Activated CD4-positive, alpha-beta T cell treated with anti-CD3 and anti-CD28 coated beads for 36 hours (primary cell): ENCODE measurements at places on chromosomes 7 and 10. TPM values are rescaled to one million over a fixed set of nuclear protein-coding genes. Genes with fewer than 3 reads are reported as not detected.

GRCh38 chr10:48632166-48632565, 27.3 kb upstream of the ARHGAP22 start:
- peaks cover 16% of the 10 kb centered on the region for H3K4me1 ChIP-seq
- no peak for DNase-seq
- H3K27me3 ChIP-seq: peaks cover 15% of the 10 kb centered on the region

GRCh38 chr10:24193330-24193729, 15.6 kb upstream of the KIAA1217 start:
- DNase-seq: no peak
- H3K27ac ChIP-seq: no peak overlapping the region
- H3K4me3 ChIP-seq: no peak overlapping the region
- H3K27me3 ChIP-seq: no peaks in the 10 kb centered on the region
- H3K36me3 ChIP-seq: no peaks in the 10 kb centered on the region

DNA sequence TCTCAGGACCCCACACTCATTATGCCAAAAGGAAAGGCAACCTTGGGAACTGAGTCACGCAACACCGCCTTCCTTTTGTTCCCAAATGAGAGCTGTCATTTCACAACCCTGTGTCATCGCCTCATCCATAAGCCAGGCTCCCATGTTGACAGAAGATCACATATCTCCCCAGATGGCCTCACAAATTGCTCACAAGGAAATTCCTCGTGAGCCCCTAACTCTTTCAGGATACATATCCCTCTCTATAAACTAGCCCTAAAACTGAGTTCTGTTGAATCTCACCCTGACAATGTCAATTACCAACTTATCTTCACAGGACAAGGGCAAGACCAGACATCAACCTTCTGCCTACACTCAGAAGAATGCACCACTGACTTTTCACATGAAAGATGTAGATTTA, 22.6 kb downstream of the CCDC3 start:
- H3K27ac ChIP-seq: no peak overlapping the region
- no peak for DNase-seq
- no peak overlapping the region for H3K4me3 ChIP-seq
- H3K4me1 ChIP-seq: peaks cover under 1% of the 10 kb centered on the region
- peaks cover 17% of the 10 kb centered on the region for H3K27me3 ChIP-seq

DNA sequence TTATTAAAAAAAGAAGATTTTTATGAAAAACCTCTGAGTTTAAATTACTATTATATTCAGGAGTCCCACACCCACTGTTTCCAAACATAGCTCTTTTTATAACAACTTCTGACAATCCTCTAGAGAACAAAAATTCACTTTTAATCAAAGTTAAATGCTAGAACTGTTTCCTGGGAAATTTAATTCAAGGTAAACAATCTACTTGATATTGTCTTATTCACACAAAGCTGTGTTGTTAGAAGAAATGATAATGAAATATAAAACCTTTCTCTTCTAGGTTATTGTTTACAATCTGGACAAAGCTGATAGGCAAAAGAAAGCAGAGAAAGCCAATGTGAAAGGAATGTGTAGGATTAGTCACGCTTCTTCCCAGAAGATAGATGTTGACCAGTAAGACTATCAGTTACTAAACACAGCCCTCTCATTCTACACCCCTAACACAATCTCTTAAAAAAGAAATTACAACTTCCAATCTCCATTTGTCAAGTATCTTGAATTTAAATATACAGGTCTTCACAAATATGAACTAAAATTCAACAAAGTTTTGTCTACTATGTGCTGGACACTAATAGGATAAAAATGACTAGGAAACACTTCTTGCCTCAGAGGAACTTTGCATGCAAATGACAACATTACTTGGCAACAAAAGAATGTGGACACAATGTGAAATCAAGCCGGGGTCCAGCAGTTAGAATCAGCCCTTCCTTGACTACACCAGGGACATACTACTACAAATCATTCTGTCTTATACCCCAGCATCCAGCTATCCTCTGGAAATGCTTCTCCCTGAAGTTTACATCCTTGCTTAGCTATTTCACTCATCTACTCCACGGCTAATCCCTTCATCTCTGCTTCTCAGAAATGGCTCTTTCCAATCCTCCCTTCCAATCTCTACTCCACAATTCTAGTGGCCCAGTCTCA, 123.7 kb downstream of the IMMP2L start:
- H3K4me1 ChIP-seq: no peaks in the 10 kb centered on the region
- H3K27me3 ChIP-seq: no peaks in the 10 kb centered on the region
- no peak overlapping the region for H3K27ac ChIP-seq
- no peak overlapping the region for H3K4me3 ChIP-seq

DNA sequence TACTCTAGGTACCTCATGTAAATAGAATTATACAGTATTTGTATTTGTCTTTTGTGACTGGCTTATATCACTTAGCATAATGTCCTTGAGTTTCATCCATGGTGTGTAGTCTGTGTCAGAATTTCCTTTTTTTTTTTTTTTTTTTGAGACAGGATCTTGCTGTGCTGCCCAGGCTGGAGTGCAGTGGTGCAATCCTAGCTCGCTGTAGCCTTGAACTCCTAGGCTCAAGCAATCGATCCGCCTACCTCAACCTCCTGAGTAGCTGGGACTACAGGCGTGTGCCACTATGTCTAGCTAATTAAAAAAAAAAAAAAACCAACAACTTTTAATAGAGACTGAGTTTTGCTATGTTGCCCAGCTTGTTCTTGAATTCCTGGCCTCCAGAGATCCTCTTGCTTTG, 89.8 kb upstream of the PODXL start:
- H3K27me3 ChIP-seq: peaks cover 9% of the 10 kb centered on the region
- H3K4me1 ChIP-seq: no peaks in the 10 kb centered on the region
- DNase-seq: no peak
- no peak overlapping the region for H3K4me3 ChIP-seq

GRCh38 chr10:102246261-102246660, 929 bp downstream of the GBF1 start:
- peak overlapping the region; percentile 98 for H3K4me3 ChIP-seq
- H3K36me3 ChIP-seq: peaks cover 21% of the 10 kb centered on the region
- DNase-seq: no peak
- peak overlapping the region; percentile 81 for H3K27ac ChIP-seq
- peaks cover 39% of the 10 kb centered on the region for H3K4me1 ChIP-seq
- H3K27me3 ChIP-seq: peaks cover 13% of the 10 kb centered on the region

GRCh38 chr10:90779548-90779947, 78.3 kb downstream of the HTR7 start:
- no peak for DNase-seq
- H3K36me3 ChIP-seq: no peaks in the 10 kb centered on the region
- peaks cover 7% of the 10 kb centered on the region for H3K27me3 ChIP-seq
- no peak overlapping the region for H3K4me3 ChIP-seq
- H3K4me1 ChIP-seq: no peaks in the 10 kb centered on the region

- H3K27me3 ChIP-seq: peaks cover 12% of the 10 kb centered on the region
- no peak for DNase-seq
- H3K36me3 ChIP-seq: no peaks in the 10 kb centered on the region
- H3K4me3 ChIP-seq: no peak overlapping the region
- H3K4me1 ChIP-seq: no peaks in the 10 kb centered on the region
These were observed 27.2 kb upstream of the CTBP2 start for GRCh38 chr10:125187238-125188194.

GRCh38 chr7:85023066-85023712, 163.7 kb downstream of the SEMA3D start:
- H3K4me3 ChIP-seq: no peak overlapping the region
- DNase-seq: peak; percentile 18
- H3K27ac ChIP-seq: no peak overlapping the region
- no peaks in the 10 kb centered on the region for H3K4me1 ChIP-seq

GRCh38 chr7:97801108-97801507, 69.2 kb downstream of the TAC1 start:
- H3K4me1 ChIP-seq: no peaks in the 10 kb centered on the region
- H3K36me3 ChIP-seq: no peaks in the 10 kb centered on the region
- H3K4me3 ChIP-seq: no peak overlapping the region
- H3K27ac ChIP-seq: no peak overlapping the region
- DNase-seq: peak; percentile 5

- H3K4me1 ChIP-seq: no peaks in the 10 kb centered on the region
- no peak overlapping the region for H3K27ac ChIP-seq
- no peaks in the 10 kb centered on the region for H3K36me3 ChIP-seq
- peaks cover 17% of the 10 kb centered on the region for H3K27me3 ChIP-seq
- H3K4me3 ChIP-seq: no peak overlapping the region
These were observed 68.5 kb upstream of the OPALIN start for GRCh38 chr10:96427291-96427690.

DNA sequence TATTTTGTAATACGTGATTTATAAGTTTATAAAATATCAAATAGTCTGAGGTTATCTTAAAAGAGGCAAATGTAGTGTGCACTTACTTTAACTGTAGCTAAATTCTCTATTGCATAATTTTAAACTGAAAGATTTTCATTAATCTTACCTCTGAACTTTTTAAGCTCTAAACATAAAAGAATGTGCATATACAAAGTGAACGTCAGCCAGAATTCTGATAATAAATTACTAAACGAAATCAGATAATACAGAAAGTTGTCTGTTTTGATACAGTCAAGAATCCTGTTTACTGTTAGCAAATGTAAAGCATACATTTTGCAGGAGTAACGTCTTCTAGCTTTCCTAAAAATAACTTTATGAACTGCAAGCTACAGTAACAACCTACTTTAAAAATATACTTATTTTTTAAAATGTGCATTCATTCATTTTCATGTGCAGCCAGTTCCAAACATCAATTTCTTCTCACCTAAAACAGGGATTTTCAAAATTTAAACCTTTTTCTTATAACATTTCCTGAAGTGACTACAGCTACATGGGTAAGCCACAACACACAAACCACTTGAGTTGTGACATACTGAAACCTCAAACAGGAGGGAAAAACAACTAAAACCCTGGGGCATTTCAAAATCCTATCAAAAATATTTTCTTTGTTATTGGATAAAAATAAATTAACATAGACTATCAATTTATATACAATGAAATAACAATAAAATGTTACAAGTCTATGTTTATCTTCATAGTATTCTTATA, 92.7 kb downstream of the RNLS start:
- H3K4me3 ChIP-seq: no peak overlapping the region
- H3K4me1 ChIP-seq: peaks cover 11% of the 10 kb centered on the region
- H3K27ac ChIP-seq: no peak overlapping the region
- no peak for DNase-seq
- no peaks in the 10 kb centered on the region for H3K27me3 ChIP-seq

- H3K4me1 ChIP-seq: peaks cover 5% of the 10 kb centered on the region
- H3K27me3 ChIP-seq: no peaks in the 10 kb centered on the region
- no peak overlapping the region for H3K4me3 ChIP-seq
- H3K36me3 ChIP-seq: no peaks in the 10 kb centered on the region
- peak; percentile 8 for DNase-seq
These were observed 109.8 kb upstream of the NOBOX start for GRCh38 chr7:144513334-144513733.

DNA sequence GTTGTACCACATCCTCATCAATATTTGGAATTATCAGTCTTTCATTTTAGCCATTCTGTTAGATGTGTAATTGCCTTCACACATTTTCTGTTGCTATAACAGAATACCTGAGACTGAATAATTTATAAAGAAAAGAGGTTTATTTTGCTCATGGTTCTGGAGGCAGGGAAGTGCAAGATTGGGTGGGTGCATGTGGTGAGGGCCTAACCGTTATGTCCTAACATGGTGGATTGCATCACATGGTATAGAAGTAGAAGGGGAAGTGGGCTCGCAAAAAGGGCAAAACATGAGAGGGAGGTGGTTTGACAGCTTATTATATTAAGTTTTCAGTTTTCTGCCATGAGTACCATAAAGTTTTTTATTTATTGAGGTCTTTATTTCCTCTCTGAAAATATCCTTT, 452.0 kb downstream of the ARL4A start:
- H3K4me1 ChIP-seq: no peaks in the 10 kb centered on the region
- no peak overlapping the region for H3K27ac ChIP-seq
- H3K4me3 ChIP-seq: no peak overlapping the region
- no peak for DNase-seq
- no peaks in the 10 kb centered on the region for H3K36me3 ChIP-seq

DNA sequence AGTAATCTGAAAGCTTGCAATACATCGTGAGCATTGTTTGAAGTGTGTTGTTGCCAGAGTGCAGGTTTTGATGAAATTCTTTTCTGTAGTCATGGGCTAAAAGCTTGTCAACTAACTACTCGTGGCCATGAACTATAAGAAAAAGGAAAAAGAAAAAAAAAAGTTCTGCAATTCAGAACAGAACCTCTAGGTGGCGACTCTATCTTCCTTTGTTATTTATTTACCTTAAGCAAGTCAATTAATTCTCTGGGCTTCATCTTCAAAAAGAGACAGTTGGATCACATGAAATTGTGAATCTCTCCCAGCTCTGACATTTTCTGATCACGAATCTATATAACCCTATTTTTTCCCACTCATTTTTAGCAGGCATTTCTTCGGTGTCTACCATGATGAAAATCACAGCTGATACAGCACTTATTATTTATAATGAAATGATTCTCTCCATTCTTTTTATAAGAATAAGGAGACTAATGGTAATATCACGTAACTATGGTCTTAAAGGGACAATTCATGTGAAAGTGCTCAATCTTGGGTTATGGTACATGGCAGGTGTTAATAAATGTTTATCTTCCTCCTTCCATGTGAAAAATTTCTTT, 18.8 kb downstream of the TMEM196 start:
- no peaks in the 10 kb centered on the region for H3K36me3 ChIP-seq
- DNase-seq: no peak
- H3K27ac ChIP-seq: no peak overlapping the region
- no peaks in the 10 kb centered on the region for H3K4me1 ChIP-seq

- H3K27me3 ChIP-seq: peaks cover 3% of the 10 kb centered on the region
- DNase-seq: no peak
- H3K4me1 ChIP-seq: no peaks in the 10 kb centered on the region
- H3K27ac ChIP-seq: no peak overlapping the region
- no peak overlapping the region for H3K4me3 ChIP-seq
These were observed 60.6 kb upstream of the AUTS2 start for GRCh38 chr7:69537691-69538090.

- no peaks in the 10 kb centered on the region for H3K36me3 ChIP-seq
- DNase-seq: no peak
- no peak overlapping the region for H3K4me3 ChIP-seq
- peaks cover 15% of the 10 kb centered on the region for H3K4me1 ChIP-seq
These were observed 51.8 kb downstream of the CUX1 start for GRCh38 chr7:101869026-101869900.

GRCh38 chr7:47227762-47228177, 354.1 kb downstream of the TNS3 start:
- peaks cover 2% of the 10 kb centered on the region for H3K27me3 ChIP-seq
- no peak overlapping the region for H3K4me3 ChIP-seq
- no peaks in the 10 kb centered on the region for H3K36me3 ChIP-seq
- H3K27ac ChIP-seq: no peak overlapping the region
- H3K4me1 ChIP-seq: no peaks in the 10 kb centered on the region
- DNase-seq: no peak

- H3K27ac ChIP-seq: no peak overlapping the region
- no peak overlapping the region for H3K4me3 ChIP-seq
- peaks cover 2% of the 10 kb centered on the region for H3K27me3 ChIP-seq
- H3K36me3 ChIP-seq: peaks cover 3% of the 10 kb centered on the region
- no peak for DNase-seq
These were observed 14.2 kb downstream of the KPNA7 start for GRCh38 chr7:99193527-99194220.

The FBXO24 gene
- total RNA-seq: 1.4 TPM

The BICC1 gene
- not detected for total RNA-seq

The CCDC172 gene
- total RNA-seq: not detected

The FGFR2 gene
- not detected for total RNA-seq

The UNC5B gene
- 0.09 TPM for total RNA-seq

The TAS2R3 gene
- 0.69 TPM for total RNA-seq

The FGFBP3 gene
- 1.5 TPM for total RNA-seq

The HOXA4 gene
- total RNA-seq: 0.25 TPM

The ELN gene
- not detected for total RNA-seq

The ANXA8 gene
- total RNA-seq: not detected
